Astrocyte (in vitro differentiated cells and primary cell): ENCODE measurements at places on chromosomes 5 and 9.

GRCh38 chr5:10789726-10790125, 28.7 kb upstream of the DAP start:
- H3K36me3 ChIP-seq = no peaks in the 10 kb centered on the region
- no peaks in the 10 kb centered on the region for H3K27me3 ChIP-seq
- H3K4me3 ChIP-seq = no peak overlapping the region
- peaks cover 17% of the 10 kb centered on the region for H3K4me1 ChIP-seq
- DNase-seq = peak; percentile 31
- H3K27ac ChIP-seq = peak overlapping the region; percentile 38

- H3K27ac ChIP-seq = no peak overlapping the region
- no peaks in the 10 kb centered on the region for H3K27me3 ChIP-seq
- H3K4me3 ChIP-seq = no peak overlapping the region
Measured at GRCh38 chr5:179268966-179269693, 76.1 kb downstream of the ADAMTS2 start.

GRCh38 chr9:120942186-120943001, 15.8 kb upstream of the TRAF1 start:
- no peak for DNase-seq

DNA sequence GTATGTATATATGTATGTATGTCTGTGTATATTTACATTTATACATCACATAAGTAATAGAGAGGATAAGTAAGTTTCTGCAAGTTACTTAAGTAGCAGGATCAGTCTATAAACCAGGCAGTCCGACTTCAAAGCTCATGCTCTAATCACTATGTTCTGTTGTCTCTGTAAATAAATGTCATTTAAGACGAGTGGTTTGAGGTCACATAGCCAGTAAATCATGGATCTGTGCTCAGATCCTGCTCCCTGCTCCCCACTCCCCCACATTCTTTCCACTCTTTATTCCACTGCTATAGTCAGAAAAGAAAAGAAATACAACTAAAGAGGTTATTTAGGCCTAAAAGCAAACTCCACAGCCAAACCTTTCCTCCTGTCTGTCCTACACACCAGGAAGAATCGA, 90.4 kb downstream of the SERINC5 start:
- no peaks in the 10 kb centered on the region for H3K4me1 ChIP-seq
- no peak for DNase-seq
- H3K27me3 ChIP-seq = no peaks in the 10 kb centered on the region
- H3K4me3 ChIP-seq = no peak overlapping the region

- no peak overlapping the region for H3K4me3 ChIP-seq
- no peaks in the 10 kb centered on the region for H3K36me3 ChIP-seq
- H3K27ac ChIP-seq = no peak overlapping the region
- DNase-seq = no peak
- peaks cover 11% of the 10 kb centered on the region for H3K4me1 ChIP-seq
Measured at GRCh38 chr9:126704892-126705766, 91.4 kb downstream of the LMX1B start.

- H3K36me3 ChIP-seq = no peaks in the 10 kb centered on the region
- no peak overlapping the region for H3K27ac ChIP-seq
- no peak overlapping the region for H3K4me3 ChIP-seq
- H3K4me1 ChIP-seq = no peaks in the 10 kb centered on the region
- peak; percentile 76 for DNase-seq
Measured at GRCh38 chr5:92353107-92354030, 970.3 kb upstream of the ARRDC3 start.

- DNase-seq = no peak
- H3K4me3 ChIP-seq = no peak overlapping the region
- H3K36me3 ChIP-seq = no peaks in the 10 kb centered on the region
- no peak overlapping the region for H3K27ac ChIP-seq
- H3K4me1 ChIP-seq = no peaks in the 10 kb centered on the region
Measured at GRCh38 chr5:55700745-55701144, 11.4 kb downstream of the SLC38A9 start.

DNA sequence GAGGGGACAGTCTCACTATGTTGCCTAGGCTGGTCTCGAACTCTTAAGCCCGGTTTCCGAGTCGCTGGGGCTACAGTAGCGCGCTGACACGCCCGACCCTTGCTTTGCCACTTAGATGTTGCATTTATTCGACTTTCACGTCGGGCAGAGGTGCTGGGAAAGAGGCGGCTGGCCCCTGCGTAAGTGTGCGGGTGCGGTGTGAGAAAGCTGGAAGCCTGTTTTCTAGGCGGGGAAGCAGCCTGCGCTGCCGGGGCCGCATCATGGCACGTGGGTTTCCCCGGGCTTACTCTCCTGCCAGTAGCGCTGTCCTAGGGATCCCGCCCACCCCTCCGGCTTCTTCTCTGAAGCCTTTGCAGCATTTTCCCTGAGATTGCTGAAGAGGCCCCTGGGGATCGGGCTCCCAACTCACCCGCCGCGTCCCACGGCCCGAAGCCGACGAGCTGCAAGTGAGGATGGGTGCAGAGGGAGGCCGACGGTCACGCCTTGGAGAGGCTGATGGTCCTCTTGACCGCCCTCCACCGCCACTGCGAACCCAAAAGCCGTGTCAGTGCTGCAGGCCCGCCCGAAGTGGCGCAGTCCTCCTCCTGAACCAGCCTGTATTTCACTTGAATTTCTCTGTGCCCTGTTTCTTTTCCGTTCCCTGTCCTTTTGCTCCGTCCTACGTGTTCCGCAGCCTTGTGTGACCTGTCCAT, 5.8 kb upstream of the TRIM41 start:
- peak; percentile 47 for DNase-seq
- peaks cover 12% of the 10 kb centered on the region for H3K4me1 ChIP-seq
- H3K27ac ChIP-seq = no peak overlapping the region
- peaks cover 3% of the 10 kb centered on the region for H3K27me3 ChIP-seq

- no peak overlapping the region for H3K27ac ChIP-seq
- H3K4me3 ChIP-seq = no peak overlapping the region
- no peaks in the 10 kb centered on the region for H3K36me3 ChIP-seq
- H3K4me1 ChIP-seq = peaks cover 37% of the 10 kb centered on the region
Measured at GRCh38 chr9:72476100-72476499, 45.3 kb upstream of the TMC1 start.

- H3K36me3 ChIP-seq = no peaks in the 10 kb centered on the region
- peak; percentile 37 for DNase-seq
- no peaks in the 10 kb centered on the region for H3K27me3 ChIP-seq
- H3K4me1 ChIP-seq = peaks cover 7% of the 10 kb centered on the region
- no peak overlapping the region for H3K4me3 ChIP-seq
Measured at GRCh38 chr5:154714266-154714986, 40.8 kb upstream of the LARP1 start.

- no peak for DNase-seq
- H3K4me1 ChIP-seq = no peaks in the 10 kb centered on the region
- peaks cover 8% of the 10 kb centered on the region for H3K36me3 ChIP-seq
- H3K27ac ChIP-seq = no peak overlapping the region
- no peak overlapping the region for H3K4me3 ChIP-seq
Measured at GRCh38 chr5:72355706-72356299, 35.6 kb downstream of the PTCD2 start.

DNA sequence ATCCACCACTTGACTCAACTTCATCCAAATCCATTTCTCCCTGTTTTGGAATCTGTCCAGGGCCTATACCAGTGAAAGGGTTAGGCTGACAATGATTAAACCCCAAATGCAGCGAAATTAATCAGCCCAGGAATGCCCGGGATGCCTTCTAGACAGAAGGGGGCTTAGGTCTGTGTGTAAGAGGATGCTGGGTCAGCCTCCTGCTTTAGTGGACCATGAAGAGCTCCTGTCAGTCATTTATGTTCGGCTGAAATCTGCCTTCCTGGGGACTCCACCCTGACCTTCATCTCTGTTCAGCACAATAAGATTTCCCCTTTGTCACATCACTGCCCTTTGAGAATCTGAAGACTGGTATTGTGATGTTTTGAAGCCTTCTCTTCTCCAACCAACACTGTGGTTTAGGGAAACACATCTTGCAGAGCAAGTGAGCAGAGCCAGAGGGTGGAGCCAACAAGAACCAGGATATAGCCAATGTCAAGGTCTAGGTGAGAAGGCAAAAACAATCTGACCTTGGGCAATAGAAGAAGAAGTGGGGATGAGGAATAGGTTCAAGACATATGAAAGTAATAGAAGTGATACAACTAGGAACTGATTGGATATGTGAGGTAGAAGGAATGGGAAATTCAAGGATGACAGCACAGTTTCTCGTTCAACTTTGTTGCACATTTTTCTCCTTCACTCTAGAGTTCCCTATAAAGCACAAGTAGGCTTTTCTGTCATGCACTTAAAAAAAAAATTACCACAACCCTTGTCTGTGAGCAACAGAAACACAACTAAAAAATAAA, 234.4 kb downstream of the ARHGAP26 start:
- H3K36me3 ChIP-seq = no peaks in the 10 kb centered on the region
- H3K4me3 ChIP-seq = no peak overlapping the region
- H3K4me1 ChIP-seq = peaks cover 21% of the 10 kb centered on the region

DNA sequence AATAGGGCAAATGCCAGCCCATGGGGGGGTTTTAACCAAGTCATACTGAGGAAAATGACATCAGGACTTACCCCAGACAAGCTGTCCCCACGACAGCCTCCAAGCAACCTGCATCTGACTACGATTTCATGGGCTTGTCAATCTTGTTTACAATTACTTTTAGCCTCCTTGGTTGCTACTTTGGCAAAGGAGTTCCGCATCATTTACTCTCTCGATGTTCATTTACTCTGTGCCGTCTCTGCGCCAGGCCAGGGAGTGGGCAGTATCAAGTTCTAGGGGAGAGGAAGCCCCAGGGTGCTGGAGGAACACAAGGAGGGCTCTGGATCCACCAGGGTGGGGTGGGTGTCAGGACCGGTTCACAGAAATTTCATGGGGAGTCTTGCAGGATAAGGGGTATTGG, 23.9 kb downstream of the PTPN3 start:
- H3K4me3 ChIP-seq = no peak overlapping the region
- H3K27ac ChIP-seq = no peak overlapping the region
- no peaks in the 10 kb centered on the region for H3K4me1 ChIP-seq
- no peak for DNase-seq

DNA sequence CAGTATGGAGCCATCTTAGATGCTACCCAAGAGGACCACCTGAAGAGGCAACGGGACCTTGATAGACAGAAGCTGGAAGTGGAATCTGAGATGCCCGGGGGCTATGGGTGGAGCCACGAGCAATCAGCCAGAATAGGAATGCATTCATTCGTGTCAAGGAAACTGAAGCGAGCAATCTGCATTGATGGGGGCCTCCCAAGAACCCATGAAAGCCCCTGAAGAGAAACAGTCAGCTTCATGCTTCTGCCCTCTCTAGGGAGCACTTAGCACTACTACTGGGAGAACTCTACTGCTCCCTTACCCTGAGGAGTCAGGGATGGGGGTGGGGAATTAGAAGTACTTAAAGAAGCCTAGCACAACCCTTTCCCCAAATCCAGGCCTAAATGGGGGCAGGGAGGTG, 51.9 kb upstream of the TCERG1 start:
- no peak for DNase-seq
- H3K4me3 ChIP-seq = no peak overlapping the region
- H3K27me3 ChIP-seq = peaks cover 7% of the 10 kb centered on the region
- no peak overlapping the region for H3K27ac ChIP-seq

- H3K27me3 ChIP-seq = peaks cover 17% of the 10 kb centered on the region
- no peaks in the 10 kb centered on the region for H3K4me1 ChIP-seq
- DNase-seq = no peak
Measured at GRCh38 chr9:129731477-129732085, 21.3 kb downstream of the PTGES start.

DNA sequence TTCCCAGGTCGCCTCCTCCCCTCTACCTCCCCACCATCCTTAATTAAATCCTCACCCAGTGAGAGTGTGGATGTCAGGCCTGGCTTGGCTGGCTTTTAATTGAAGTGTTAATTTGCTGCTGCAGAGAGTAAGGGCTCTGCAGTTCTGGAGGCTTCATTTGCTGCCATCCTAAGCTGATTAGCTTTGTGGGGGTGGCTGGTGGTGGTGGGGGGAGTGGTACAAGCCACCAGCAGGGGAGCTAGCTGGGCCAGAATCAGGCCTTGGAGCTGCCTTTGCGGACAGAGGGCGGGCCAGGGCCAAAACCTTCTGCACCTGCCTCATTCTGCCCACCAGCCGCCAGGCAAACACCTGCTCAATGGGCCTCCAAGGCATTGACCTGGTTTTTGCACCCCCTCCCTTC, 26.8 kb upstream of the TIFAB start:
- no peak overlapping the region for H3K4me3 ChIP-seq
- no peak overlapping the region for H3K27ac ChIP-seq
- DNase-seq = no peak
- H3K36me3 ChIP-seq = no peaks in the 10 kb centered on the region

DNA sequence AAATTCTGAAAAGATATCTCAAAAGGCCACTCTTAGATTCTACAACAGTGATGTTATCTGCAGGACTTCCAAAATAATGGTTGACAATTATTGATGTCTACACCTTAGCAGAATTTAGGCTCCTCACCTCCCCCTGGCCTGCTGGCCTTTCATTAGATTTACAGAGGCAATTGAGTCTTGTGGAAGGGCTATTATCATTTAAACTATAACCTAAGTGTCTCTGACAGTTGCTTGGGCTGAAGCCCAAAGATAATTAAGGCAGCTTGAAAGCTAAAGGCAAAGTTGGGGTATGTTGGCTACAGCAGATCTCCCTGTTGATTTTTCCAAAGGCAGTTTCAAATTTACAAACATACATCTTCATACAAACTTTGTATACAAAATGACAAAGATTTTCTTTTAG, 912.3 kb downstream of the TAF11L14 start:
- no peaks in the 10 kb centered on the region for H3K36me3 ChIP-seq
- H3K4me3 ChIP-seq = no peak overlapping the region
- no peak for DNase-seq
- H3K27ac ChIP-seq = no peak overlapping the region
- H3K4me1 ChIP-seq = no peaks in the 10 kb centered on the region

DNA sequence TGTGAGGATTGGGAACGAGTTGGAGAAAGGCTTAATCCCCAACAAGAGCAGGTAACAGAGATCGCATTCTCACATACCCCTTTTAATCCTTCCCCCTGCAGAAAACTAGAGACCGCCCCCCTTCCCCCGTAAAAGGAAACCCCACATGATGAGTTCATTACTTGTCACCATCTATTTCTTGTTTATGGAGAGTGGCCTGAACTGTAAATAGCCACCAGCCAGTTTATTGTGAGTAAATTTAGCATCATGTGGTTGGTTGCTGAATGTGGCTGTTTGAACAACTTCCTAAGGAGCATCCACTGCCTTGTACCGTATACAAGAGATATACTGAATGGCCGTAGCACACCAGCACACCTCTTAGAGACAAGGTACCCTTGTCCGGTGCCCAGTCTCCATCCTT, 62.1 kb downstream of the TJP2 start:
- no peak overlapping the region for H3K27ac ChIP-seq
- H3K36me3 ChIP-seq = peaks cover 30% of the 10 kb centered on the region
- H3K4me3 ChIP-seq = no peak overlapping the region
- no peak for DNase-seq
- H3K4me1 ChIP-seq = no peaks in the 10 kb centered on the region

GRCh38 chr9:110951805-110952539, 86.3 kb downstream of the LPAR1 start:
- no peaks in the 10 kb centered on the region for H3K4me1 ChIP-seq
- no peaks in the 10 kb centered on the region for H3K36me3 ChIP-seq
- no peak for DNase-seq
- H3K27ac ChIP-seq = no peak overlapping the region
- no peaks in the 10 kb centered on the region for H3K27me3 ChIP-seq

GRCh38 chr5:56055287-56055686, 60.5 kb upstream of the IL6ST start:
- H3K27me3 ChIP-seq = peaks cover 32% of the 10 kb centered on the region
- no peak overlapping the region for H3K4me3 ChIP-seq
- peak; percentile 29 for DNase-seq
- H3K4me1 ChIP-seq = peaks cover 10% of the 10 kb centered on the region
- H3K36me3 ChIP-seq = no peaks in the 10 kb centered on the region
